ENCODE measurements at places on chromosomes 16 and 17.

- DNase-seq = no peak
These were observed 6.4 kb downstream of the DYNLRB2 start for GRCh38 chr16:80547145-80547544.

GRCh38 chr17:78045316-78045715, 83.2 kb downstream of the TMC6 start:
- DNase-seq = no peak

DNA sequence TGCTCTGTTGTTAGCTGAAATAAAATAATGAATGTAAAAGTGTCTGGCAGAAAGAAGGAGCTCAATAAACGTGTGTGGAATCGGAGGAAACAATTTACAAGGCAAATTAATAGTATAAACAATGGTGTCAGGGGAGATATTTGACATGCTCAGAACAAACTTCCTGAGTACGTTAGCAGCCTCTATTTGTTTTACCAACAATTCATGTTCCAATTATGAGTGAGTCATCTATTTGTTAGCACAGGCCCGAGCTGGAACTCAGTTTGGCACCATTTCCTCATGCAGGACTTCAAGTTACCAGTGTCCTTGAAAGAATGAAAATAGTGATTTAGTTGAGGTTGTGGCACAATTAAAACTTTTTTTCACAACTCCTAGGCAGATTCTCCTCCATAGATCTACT, 9.1 kb downstream of the ASIC2 start:
- DNase-seq = peak; percentile 57

- no peak for DNase-seq
These were observed 545 bp downstream of the ARHGAP17 start for GRCh38 chr16:25014500-25015147.

DNA sequence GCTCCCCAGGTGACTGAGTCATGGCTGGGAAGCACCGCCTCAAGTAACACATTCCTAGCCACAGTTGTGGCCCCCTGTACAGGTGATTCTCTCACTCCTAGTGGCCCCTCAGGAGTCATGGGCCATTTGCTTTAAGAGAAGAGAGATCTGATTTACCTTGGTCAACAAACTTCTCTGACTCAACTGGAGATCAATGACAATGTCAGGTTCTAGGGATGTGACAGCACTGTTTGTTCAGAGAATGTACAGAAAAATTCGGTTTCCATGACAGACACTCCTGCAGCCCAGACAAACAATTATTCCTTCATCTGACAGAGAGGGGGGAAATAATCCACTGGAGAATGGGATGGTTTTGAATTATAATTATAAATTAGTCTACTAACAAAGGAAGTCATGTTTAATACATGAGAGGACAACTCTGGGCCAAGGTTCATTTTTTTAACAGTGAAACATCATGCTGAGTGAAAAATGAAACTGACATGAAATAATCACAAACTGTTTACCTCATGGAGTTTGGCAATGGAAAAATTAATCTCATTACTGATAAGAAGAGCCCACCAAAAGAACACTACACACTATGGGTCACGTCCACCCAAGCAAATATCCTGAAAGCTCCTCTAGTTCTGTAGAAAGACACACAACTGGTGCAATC, 9.7 kb downstream of the ERN1 start:
- DNase-seq = no peak

DNA sequence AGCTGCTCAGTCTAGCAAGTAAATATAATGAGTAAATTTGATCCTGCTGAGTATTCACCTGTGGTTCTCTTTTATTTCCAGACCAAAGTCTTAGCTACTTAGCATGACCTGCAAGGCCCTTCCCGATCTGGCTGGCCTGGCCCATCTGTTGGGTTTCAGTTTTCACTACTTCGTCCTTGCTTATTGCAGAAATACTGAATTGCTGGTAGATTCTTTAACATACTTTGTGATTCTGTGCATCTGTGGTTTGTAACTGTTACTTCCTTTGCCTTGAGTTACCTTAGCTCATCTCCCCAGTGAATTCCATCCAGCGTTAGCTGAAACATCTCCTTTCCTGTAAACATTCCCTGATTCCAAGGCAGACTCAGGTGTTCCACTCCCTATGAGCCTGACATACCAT, 131.1 kb downstream of the PHKB start:
- DNase-seq = no peak

- DNase-seq = no peak
These were observed 6.5 kb upstream of the CDH5 start for GRCh38 chr16:66359811-66360608.

GRCh38 chr17:81992306-81993102, 15.1 kb downstream of the ASPSCR1 start:
- no peak for DNase-seq

DNA sequence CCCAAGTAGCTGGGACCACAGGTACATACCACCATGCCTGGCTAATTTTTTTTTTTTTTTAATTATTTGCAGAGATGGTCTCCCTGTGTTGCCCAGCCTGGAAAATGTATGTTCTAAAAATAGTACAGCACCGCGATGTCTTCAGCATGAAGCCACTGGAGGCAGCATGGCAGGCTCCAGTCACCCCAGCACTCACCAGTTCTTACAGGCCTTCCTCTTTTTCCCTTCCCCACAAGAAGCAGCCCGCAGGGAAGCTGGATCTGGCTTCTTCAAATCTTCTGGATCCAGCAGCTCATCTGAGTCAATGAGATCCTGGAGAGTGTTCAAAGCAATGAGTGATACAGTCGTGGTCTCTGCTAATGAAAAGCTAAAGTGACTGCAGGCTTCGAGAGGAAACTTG, 16.2 kb downstream of the CIAPIN1 start:
- no peak for DNase-seq

DNA sequence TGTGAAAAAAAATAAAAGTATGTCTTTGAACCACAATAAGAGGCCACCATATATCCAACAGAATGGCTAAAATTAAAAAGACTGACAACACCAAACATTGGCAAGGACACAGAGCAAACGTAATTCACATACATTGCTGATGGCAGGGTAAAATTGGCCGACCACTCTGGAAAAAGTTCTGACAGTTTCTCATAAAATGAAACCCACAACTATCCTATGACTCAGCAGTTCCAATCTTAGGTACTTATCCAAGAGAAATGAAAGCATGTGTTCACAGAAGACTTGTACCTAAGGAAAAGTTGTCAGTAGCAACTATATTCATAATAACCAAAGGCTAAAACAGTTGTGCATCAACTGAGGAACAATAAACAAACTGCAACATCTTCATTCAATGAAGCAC, 357.3 kb upstream of the XYLT1 start:
- DNase-seq = peak; percentile 82

DNA sequence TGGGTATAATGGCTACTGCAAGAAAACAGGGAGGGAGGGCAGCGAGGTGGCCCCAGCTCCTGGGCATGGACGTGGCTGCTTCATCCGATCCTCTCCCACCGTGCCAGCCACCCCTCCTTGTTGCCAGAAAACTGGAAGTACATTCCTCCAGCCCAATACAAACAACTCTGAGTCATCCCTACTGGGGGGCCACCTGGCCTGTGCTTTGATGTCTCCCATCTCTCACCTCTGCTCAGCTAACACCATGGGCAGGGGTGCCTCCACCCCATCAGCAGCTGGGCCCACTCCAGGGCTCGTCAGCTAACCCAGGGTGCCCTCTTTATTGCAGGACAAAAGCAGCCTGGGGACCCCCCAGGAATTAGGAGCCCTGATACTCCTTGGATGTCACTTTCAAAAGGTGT, 2.0 kb downstream of the RHBDF2 start:
- no peak for DNase-seq

DNA sequence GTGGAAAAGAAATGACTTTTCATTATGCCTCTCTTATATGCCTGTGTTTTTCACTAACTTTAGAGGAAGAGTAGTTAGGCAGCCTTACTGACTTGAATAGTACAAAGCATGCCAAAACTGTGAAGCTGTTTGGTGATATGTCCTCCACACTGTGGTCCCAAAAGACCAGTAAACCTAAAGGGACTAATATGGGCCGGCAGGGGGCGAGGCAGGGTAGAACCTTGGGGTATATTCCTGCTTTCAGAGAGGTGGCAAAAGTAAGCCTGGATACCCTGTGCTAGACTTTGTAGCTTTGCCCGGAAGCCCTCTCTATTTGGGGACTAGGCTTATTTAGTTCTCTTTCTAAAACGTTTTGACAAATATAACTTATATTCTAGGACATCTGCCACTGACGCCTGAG, 36.5 kb upstream of the VWA3A start:
- DNase-seq = no peak

GRCh38 chr16:81715358-81716196, 63.5 kb upstream of the PLCG2 start:
- DNase-seq = no peak

GRCh38 chr17:17376362-17376761, 73.2 kb downstream of the NT5M start:
- DNase-seq = peak; percentile 47

GRCh38 chr17:8697323-8697741, 47.3 kb downstream of the CCDC42 start:
- peak; percentile 84 for DNase-seq

DNA sequence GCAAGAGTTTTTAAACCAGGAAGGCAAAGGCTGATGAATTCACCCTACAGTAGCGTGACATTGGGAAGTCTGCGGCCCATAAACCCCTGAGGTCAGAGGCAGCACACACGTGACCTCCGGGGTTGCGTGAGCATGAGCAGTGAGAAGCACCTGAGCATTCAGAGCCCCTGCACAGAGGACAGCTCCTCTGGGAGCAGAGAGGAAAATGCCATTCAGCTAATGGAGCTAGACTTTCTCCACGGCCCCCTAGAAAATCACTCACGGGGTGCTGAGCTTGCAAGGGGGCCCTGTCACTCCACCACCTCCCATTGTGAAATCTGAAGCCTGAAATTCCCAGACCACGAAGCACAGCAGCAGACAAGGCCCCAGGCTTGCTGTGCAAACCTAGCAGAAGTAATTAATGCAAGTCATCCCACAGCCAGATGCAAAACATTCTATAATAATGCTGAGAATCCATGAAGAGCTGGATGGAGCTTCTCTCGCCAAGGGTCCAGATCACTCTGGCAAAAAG, 114.9 kb upstream of the RCVRN start:
- DNase-seq = no peak

- DNase-seq = peak; percentile 29
These were observed 55.4 kb downstream of the TNRC6C start for GRCh38 chr17:78013683-78014467.

- peak; percentile 44 for DNase-seq
These were observed 68.8 kb downstream of the ABR start for GRCh38 chr17:1110862-1111598.

- no peak for DNase-seq
These were observed 38.4 kb downstream of the ARHGAP23 start for GRCh38 chr17:38466346-38467315.

DNA sequence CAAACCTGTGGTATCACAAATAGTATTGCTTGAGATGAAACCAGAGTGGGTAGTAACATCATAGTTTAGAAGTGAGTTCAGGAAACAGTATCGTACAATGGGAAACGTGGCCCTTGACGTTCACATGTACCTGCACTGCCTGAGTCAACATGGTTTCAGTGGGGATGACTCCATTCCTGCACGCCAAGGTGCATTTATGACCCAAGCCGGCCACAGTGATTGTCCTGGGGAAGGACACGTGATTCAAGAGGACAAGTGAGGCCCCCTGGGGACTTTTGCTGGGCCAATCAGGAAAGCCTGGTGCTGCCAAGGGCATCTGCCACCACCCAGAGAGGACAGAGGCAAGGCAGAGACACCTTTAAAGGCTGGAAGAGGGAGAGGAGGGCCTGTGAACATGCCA, 119.2 kb downstream of the AXIN2 start:
- DNase-seq = no peak

- no peak for DNase-seq
These were observed 7.1 kb upstream of the MPP2 start for GRCh38 chr17:43914451-43914850.

- DNase-seq = no peak
These were observed 19.4 kb upstream of the CDH1 start for GRCh38 chr16:68717684-68718083.

GRCh38 chr17:77231076-77231871, 90.5 kb downstream of the SEC14L1 start:
- DNase-seq = no peak

GRCh38 chr17:71032746-71033273, 863.5 kb downstream of the KCNJ2 start:
- DNase-seq = no peak

GRCh38 chr17:15972497-15972951, 27.0 kb downstream of the ZSWIM7 start:
- no peak for DNase-seq

- no peak for DNase-seq
These were observed 61.4 kb downstream of the CREBBP start for GRCh38 chr16:3819175-3819527.

DNA sequence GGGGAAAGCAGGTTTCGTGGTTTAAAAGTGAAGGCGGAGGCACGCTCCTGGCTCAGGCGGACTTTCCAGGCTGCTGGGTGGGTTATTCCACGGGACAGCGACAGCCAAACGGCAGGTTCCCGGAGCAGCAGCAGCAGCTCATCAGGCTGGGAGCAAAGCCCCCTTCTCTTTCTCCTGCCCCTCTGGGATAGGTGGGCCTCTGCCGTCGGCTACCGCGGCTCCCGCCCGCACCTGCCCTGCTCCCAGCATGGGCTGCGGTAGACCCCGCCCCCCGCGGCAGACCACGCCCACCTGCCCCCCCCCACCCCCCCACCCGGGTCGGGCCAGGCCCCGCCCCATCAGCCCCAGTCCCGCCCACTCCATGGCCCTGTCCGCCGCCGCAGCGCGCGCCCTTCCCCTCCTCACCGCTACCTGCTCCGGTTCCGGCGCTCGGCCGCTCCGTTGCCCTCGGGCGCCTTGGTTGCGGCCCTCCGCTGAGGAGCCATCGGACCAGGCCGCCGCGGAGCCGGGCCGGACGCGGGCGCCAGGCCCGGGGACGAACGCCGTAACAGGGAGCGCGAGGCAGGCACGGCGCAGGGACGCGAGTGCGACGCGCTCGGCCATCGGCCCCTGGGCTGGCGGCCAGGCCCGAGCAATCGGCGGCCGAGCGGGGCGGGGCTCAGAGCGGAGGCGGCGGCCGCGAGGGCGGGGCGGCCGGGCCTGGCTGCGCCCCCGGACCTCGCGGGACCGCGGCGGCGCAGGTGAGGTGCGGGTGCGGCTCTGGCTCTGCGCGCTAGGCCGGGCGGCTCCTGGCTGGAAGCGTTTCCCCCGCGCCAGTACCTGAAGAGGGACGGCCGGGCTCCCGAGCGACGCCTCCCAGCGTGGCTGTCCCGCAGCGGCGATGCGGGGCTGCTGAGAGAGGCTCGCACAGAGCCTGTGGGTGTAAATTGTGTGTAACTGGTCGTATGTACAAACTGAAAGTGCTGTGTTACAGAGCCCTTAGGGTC, at the start of the genes HEXD and OGFOD3:
Gene HEXD, plus strand, starts transcription at position 347 of the 986 bp plus-strand sequence. CDS start 1,453 bp downstream, outside the sequence.
Gene OGFOD3, minus strand, starts transcription at position 586 of the 986 bp plus-strand sequence. Its CDS starts 101 bp downstream, at position 485.
- DNase-seq = no peak
